Activated T-helper 17 cell treated with anti-CD3 and anti-CD28 coated beads, Interleukin-2, amount 50 U/mL, for 72 hours (primary cell): ENCODE measurements at places on chromosomes 7 and 10. TPM values are rescaled to one million over a fixed set of nuclear protein-coding genes. Genes with fewer than 3 reads are reported as not detected.

Gene SLC18A3
- not detected for total RNA-seq

Gene DPYSL4
- total RNA-seq: 14.3 TPM

DNA sequence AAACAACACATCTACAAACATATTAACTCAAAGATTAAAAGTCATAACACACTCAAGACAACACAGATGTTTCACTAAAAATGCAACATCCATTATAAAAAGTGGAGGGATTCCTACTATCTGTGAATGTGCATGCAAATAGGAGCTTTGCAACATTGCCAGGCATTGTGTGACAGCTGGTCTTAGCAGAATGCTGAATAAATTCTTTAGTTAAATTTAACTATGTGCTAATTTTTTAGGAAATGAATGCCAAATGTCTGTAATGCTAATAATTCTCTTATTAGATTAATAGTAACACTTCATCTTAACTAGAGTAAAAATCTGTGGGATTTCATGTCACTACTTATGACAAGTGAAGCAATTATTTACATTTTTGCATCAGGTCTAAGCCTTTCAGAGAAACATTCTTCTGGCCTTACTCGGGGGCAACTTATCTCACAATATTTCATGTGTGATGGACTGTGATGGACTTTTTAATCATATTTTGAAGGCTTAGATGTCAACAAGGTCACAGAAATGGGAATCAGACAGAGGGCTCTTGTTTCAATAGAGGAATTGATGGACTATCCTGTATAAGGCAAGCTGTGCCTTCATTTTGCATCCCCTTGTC, 524.6 kb upstream of the KCND2 start:
- no peak for ATAC-seq

DNA sequence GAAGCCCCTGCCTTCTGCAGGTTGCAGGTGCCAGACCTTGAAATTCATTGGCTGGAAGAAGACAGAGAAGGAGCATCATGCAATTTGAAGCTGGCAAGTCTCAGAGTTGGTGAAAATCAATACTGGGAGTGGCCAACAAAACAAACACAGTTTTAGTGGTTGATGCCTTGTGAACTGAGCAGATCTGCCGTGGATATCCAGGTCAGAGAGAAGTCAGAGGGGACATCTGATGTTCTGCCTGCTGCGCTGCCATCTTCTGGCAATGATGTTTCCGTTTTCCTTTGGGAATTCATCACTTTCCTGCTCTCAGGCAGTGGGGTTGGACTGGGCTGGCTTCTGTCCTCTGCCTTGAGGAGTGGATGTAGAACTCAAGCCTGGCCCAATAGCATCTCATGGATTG, 132.0 kb downstream of the RPS24 start:
- ATAC-seq: no peak

DNA sequence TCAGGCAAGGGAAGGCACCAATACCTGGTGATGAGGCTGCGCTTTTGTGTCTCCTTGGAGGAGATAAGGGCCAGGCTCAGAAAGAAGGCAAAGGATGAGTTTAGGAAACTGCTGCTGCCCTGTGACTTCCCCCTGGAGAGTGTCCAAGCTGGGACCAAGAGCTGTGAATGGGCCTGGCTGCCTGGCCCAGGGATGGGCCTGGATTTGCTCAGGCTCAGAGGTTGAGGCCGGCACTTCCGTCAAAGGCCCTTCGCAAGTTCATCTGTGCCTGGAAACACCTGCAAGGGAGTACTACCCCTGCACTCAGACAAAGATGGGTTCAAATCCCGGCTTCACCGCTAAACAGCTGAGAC, 50.5 kb upstream of the NANOS1 start:
- no peak for ATAC-seq

DNA sequence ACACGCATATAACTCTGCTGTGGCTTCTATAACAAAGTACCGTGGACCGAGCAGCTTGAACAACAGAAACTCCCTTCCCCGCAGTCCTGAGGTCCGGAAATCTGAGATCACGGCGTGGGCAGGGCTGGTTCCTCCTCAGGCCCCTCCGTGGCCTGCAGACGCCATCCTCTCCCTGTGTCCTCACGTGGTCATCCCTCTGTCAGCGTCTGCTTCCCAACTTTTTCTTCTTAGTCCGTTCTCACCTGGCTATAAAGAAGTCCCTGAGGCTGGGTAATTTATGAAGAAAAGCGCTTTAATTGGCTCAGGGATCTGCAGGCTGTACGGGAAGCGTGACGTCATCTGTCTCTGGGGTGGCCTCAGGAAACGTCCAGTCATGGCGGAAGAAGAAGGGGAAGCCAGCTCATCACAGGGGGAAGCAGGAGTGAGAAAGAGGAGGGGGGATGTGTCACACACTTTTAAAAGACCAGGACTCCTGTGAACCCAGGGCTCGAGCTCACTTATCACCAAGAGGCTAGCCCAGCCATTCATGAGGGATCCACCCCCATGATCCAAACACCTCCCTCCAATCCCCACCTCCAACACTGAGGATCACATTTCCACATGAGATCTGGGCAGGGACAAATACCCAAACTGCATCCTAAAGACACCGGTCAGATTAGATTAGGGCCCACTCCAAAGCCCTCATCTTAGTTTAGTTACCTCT, 91.2 kb upstream of the INSIG1 start:
- ATAC-seq: peak; percentile 55

GRCh38 chr10:62830679-62831078, 14.5 kb upstream of the EGR2 start:
- ATAC-seq: no peak

DNA sequence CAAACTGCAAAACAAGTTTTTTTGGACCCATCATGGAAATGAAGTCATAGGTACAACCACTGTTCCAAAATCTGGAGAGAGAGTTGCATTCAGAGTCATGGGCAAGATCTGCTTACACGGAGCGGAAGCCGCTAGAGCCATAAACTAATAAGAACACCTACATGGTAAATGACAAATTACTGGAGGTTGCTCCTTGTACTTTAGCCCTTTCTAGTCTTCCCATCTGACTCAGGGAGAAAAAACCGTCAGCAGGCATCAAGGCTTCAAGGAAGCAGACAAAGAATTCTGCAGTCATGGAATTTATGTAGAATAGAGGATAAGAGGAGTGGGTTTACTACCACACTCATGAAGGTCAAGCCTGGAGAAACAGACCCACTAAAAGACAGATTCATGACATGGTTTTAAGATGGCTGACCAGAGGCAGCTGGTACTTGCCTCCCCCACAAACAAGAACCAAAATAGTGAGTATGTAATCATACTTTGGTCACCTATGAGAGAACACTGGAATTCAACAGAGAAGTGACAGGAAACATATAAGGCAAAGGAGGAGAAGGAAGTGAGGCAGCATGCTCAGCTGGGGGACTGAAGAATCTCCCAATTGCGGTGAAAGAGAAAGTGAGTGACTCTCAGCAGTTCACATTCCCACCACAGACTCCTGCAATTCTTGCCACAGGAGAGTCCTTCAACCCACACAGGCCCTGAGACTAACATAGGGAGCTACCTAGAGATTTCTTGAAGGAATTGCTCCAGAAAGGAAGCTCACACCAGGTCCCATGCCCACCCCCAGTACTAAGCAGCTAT, 42.4 kb upstream of the ASAH2 start:
- no peak for ATAC-seq
